ENCODE measurements at places on chromosomes 1 and 21.

GRCh38 chr1:200079232-200079940, 51.9 kb downstream of the NR5A2 start:
- DNase-seq = no peak

DNA sequence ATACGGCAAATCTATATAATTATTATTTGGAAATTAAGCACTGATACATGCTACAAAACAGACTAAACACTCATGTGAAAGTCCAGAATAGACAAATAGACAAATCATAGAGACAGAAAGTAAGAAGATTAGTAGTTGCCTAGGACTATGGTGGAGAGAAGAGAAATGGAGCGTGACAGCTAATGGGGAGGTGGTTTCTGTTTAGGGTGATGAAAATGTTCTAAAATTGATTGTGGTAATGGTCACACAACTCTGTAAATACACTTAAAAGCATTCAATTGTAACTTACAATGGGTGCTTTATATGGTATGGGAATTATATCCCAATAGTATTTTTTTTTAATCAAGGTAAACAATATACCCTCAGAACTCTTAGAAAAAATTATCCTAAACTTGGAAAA, 20.4 kb upstream of the ITLN2 start:
- DNase-seq = no peak

GRCh38 chr1:211895126-211895759, 64.7 kb upstream of the LPGAT1 start:
- no peak for DNase-seq

DNA sequence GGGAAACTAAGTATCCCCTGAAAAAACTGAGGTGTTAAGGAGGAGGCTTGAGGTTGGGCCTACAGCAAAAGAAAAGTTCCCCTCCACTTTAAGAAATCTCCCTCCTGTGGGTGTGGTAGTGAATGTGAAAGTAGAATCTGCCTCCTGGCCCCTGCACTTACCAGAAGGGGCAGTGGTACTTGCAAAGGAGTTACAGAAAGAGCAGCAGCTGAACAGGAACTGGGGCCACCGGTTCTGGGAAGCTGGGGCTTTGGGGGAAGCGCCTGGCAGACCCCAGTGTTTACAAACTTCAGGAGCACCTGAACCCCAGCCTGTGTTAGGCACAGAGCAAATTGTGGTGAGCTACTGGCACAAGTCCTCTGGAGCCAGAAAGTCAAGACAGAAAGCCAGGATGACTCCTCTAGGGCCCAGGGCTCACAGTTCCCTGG, 250.2 kb upstream of the FGGY start:
- DNase-seq = peak; percentile 4

DNA sequence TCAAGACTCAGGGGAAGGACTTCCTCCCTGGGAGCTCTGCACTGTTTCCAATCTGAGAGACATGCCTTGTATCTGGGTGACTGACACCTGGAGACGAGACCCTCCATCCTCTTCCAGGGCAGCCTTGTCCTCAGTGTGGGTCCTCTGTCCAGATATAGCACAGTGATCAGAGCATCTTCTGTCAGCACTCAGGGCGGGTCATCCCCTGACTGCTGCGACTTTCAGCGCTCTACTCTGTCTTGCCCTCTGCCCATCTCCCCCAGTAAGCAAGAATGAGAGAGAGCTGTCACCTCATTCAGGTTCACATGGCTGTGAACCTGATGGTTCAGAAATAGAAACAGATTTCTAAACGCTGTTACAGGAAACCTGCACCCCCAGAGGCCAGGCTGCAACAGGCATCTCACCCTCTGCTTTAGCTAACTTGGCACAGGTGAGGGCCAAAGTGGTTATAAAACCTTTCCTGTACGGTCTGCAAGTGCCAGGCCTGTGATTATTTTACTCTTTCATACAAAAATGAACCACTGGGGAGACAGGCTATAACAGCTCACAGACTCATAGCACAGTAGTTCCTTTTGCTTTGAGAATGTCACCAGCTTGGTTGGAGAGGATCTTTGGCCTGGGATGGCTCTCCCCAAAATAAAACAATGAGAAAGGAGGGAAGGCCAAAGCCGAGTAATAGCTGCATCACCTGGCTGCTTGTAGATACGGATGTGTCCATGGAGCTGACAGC, 11.4 kb upstream of the TENT5C start:
- DNase-seq = no peak
